ENCODE measurements at places on chromosomes 16 and 17.

- DNase-seq: no peak
Observed at GRCh38 chr17:17963066-17963465, 9.1 kb downstream of the TOM1L2 start.

GRCh38 chr17:79600681-79601131 is 10.1 kb downstream of the RBFOX3 start:
- DNase-seq: no peak

DNA sequence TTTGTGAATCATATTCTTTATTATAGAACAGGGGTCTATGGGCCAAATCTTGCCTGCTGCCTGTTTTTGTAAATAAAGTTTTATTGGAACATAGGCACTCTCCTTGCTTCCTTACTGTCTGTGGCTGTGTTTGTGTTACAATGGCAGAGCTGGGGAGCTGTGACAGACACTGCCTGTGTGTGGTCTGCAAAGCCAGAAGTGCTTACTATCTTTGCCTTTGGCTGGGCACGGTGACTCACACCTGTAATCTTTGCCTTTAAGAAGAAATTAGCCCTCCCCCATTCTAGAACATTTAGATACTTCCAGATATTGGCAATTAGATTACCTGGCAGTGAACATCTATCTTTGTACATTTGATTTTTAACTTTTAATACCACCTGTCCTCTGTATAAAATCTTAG is 308.3 kb downstream of the FOXL1 start:
- DNase-seq: no peak

- DNase-seq: no peak
Observed at GRCh38 chr17:17605083-17605728, 13.7 kb upstream of the PEMT start.

DNA sequence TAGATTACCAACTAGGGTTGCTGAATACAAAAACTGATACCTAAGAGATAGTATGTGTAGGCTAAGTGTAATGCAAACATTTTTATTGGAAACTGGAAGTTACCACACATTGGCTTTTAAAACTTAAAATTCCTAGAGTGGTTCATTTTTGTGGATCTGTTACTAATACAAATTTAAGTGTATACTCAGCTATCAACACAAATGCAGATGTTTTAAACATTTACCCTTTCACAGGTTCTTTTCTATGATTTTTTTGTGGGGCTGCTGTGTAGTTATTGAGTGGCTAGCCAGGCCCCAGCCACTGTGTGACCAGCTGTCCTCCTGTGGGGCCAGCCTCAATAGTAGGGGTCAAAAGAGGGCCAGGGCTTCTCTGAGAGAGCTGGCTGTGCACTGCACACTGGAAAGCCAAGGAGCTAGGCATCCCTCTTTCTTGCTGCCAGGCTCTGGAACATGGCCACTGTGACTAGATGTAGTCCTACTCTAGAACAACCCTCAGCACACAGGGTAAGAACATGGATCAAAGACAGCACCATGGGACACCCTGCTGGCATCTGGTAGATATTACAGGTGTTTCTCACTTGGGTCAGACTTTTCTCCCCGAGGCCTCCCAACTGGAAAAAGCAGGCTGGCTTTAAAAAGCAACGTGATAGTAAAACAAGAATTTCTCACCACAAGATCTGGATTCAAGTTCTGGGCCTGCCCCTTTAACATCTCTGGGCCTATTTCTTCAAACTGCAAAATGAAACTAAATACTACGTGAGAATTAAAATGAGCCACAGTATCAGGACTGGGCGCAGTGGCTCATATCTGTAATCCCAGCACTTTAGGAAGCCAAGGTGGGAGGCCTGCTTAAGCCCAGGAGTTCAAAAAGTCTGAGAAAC is 7.3 kb upstream of the VEZF1 start:
- DNase-seq: peak; percentile 79

DNA sequence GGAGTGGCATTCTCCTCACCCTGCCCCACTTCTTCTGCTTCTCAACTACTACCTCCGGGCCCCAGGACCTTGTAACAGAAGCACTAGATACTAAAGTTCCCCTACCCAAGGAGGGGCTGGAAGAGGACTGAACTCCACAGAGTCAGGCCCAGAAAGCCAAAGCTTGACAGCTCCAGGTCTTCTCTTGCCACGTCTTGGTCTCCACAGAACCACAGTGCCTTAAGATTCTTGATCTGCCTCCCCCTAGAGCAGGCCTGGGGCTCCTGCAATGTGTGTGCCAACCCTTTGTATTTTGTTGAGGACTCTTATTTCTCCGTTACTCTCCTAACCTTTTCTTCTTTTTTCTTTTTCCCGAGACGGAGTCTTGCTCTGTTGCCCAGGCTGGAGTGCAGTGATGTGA is 4.0 kb downstream of the SLC16A13 start:
- DNase-seq: no peak

- DNase-seq: no peak
Observed at GRCh38 chr16:17437127-17437720, 33.5 kb downstream of the XYLT1 start.

DNA sequence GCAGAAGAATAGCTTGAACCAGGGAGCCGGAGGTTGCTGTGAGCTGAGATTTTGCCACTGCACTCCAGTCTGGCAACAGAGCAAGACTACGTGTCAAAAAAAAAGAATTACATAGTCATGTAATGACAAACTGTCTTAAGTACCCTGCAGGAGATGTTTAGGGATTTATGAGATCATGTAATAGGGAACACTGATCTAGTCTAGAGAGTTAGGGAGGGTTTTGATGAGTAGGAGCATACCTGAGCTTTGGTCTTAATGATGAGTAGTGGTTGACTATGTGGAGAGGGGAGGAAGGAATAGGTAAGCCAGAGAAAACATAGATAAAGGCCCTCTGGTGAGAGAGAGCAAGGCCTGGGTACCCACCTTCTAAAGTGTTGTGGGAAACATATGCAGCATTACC is 30.1 kb upstream of the NF1 start:
- no peak for DNase-seq

- no peak for DNase-seq
Observed at GRCh38 chr17:47276868-47277267, 23.2 kb downstream of the ITGB3 start.

DNA sequence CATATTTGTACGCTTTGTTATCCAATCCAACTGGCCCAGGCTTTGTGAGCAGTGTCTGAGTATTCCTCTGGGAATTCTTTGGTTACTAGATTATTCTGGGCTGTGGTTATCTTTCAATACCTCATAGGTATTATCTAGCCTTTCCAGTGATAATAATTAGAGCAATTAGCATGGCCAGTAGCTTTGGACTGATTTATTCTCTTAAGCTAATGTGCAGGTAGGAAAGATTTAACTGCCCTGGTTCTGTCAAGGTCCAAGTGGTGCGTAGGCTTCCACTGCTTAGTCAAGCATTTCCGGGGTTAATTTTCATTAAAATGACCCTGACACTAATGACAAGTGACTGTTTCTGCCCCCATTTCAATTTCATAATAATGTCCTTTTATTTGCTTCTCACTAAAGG is 54.2 kb upstream of the PMFBP1 start:
- DNase-seq: no peak

GRCh38 chr17:3514873-3515272 is 39.1 kb downstream of the ASPA start:
- no peak for DNase-seq

- no peak for DNase-seq
Observed at GRCh38 chr17:77128896-77129567, 11.7 kb upstream of the SEC14L1 start.

DNA sequence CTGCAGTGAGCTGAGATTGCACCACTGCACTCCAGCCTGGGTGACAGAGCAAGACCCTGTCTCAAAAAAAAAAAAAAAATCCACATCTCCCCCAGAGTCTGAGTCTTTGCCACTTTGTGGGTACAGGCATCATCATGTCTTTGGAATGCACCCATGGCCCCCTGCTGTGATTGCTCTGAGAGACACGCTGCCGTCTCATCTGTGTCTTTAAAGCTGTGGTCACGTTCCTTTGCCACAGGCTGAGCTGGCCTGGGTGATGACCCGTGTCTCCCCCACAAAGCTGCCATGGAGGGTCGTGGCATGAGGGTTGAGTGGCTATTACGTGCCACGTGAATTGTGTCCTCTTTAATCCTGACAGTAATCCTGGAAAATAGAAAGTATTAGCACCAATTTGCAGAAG is 20.2 kb downstream of the CRISPLD2 start:
- DNase-seq: no peak

DNA sequence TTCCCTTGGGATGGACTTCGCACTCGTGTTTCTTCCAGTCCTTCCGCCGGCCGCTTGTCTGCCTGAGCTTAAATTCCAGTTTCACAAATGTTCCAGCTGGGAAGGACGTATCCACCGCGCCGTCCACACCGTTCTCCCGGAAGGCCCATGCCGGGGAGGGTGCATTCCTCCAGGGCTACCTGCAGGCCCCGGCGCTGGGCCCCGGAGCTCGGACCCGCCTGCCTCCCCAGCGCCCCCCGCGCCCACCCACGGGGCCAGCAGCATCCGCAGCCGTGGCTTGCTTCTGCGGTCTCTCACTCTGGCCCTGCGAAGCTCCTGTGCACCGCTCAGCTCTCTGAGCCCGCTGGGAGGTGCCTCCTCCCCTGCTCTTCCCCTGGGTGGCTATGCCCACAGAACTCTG is 2084.1 kb downstream of the TP53TG3F start:
- no peak for DNase-seq

GRCh38 chr16:49081554-49081953 is 200.1 kb downstream of the CBLN1 start:
- no peak for DNase-seq

- DNase-seq: no peak
Observed at GRCh38 chr17:2442166-2442565, 41.3 kb upstream of the MNT start.

- no peak for DNase-seq
Observed at GRCh38 chr17:73874008-73874720, 229.9 kb upstream of the SDK2 start.

- DNase-seq: no peak
Observed at GRCh38 chr16:46894036-46894672, 10.0 kb downstream of the GPT2 start.

GRCh38 chr17:53061446-53061845 is 761.3 kb upstream of the KIF2B start:
- DNase-seq: no peak

GRCh38 chr17:49508061-49508865 is 13.2 kb downstream of the NGFR start:
- DNase-seq: peak; percentile 19

- no peak for DNase-seq
Observed at GRCh38 chr16:73506568-73507056, 458.7 kb upstream of the ZFHX3 start.

DNA sequence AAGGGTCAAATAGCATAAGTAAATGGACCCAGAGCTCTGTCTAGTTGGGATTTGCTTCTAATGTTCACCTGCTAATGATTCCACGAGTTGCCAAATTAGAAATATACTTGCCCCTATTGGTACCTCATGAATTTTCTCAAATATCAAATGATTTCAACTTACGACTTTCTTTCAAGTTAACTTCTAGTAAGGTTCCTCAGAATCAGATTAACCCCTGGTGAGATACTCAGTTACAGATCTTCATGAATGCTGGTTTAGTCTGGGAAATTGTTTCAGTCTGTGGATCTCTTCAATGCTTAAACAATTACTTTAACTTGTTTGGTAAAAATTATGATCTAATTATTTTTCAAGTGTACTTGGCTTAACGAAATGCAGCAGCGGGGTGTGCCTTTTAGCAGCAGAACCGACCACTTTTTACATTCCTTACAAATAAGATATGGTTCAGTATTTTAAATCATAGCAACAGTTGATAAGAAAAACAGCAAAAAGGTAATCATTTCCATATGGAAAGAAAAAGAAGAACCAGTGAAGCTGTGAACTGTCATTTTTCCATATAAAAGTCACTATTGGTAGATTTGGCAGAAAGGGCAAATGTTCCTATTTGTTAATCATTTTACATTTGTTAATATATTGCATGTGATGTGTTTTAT is 34.5 kb downstream of the TUBD1 start:
- DNase-seq: no peak

GRCh38 chr16:87562201-87562600 is 40.1 kb upstream of the JPH3 start:
- no peak for DNase-seq

DNA sequence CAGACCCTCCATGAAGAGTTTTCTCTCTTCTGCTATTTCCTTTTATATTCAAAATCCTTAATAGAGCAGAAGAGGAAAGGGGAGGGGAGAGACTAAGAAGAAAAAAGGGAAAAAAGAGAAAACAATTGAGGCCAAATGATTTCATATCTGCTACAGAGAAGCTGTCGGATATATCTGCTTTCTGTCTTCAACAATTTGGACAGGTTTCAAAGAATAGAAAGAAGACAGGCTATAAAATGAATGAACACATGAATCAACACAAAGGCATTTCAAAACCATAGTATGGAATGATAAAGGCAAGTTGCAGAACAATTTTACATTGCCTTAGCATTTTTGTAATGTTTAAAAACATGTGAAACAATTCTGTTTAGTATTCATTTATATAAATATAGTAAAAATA is 4.7 kb upstream of the CMTR2 start:
- no peak for DNase-seq

DNA sequence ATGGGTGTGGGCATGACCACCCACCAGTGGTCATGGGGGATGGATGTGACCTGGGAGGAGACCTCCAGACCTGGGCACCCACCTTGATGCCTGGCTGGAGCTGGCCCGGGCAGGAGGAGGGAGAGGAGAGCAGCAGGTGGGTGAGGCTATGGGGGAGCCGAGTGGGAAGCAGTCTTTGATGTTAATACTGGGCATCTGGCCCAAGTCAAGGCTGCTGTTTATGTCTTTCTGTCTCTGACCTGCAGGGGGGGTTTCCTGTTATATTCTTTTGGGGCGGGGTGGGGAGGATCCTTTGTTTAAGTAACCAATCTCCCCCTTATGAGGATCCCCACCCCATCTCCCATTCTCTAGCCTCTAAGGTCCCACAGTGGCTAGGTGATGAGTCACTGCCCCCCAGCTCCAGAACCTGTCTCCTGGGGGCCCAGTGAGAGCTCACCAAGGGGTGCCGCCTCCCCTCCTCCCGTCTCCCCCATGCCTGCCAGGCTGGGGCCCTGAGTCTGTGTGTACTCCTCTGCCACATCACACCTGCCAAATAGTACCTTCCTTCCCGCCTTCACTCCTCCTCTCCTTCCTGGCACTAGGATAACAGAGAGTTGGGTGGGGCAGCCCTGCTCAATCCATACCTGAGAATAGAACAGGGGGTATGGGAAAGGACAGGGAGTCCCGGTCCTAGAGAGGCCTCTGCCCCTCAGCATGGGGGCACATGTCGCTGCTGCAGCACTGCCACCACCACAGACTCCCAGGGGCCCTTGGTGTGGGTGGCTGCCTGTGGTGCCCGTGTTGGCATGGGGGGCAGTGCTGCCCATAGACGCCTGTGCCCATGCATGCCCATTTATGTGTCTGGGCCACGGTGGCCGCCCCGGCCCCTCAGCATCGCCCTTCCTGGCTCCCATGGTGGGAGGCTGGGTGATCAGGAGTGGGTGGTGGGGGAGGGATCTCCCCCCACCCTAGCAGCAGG is 7.3 kb downstream of the THRA start:
- DNase-seq: peak; percentile 38

- no peak for DNase-seq
Observed at GRCh38 chr17:38507921-38508569, 79.8 kb downstream of the ARHGAP23 start.
